ENCODE measurements at places on chromosomes 1 and 21.

DNA sequence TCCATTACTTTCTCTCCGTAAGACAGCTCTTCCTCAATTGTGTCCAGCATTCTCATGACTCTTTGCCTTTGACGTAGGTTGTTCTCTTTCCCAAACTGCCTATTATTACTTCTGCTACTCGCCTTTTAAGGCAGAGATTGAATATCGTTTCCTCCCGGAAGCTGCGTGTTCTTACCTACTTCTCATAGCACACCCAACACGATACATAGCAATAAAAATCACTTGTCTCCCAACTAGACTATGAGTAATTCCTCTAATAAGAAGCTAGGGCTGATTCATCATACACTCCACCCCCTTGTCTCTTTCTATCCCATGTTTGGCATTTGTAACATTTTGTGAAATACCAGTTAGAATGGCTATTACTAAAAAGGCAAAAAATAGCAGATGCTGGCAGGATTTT is 55.8 kb upstream of the SGIP1 start:
- DNase-seq: no peak

- no peak for DNase-seq
Observed at GRCh38 chr1:202189001-202189790, 4.4 kb upstream of the LGR6 start.

DNA sequence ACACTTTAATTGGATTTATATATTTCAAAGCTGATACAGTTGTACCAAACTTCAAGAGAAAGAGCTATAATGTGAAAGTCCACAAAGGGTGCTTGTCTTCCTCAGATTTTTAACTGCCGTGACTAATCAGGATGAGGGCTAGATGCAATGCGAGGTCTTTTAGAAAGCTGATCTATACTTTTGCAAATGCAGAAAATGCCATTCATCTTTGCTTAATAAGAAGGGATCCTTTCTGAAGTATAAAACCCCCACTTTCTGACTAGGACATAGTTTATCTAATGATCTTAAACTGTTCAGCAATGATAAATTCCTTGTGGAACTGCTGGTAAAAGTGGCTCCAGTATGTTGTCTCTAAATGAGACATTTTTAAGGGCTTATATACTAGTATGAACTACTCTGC is 102.7 kb upstream of the NGF start:
- no peak for DNase-seq

DNA sequence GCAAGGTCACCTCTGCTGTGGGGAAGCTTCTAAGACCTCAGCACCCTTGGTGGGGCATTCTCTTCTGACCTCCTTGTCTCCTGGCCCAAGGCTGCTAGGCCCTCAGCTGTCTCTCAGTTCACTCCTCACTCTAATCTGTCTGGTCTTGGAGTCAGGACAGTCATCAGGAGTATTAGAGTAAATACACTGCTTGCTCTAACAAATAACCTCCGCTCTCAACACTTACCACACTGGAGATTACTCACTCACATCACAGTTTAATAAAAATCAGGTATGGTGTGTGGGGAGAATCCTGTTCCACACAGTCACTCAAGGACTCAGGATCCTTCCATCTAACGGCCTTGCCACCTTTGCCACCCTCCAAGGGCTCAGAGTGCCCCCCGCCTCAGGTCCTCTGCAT is 26.6 kb upstream of the TMEM61 start:
- no peak for DNase-seq

GRCh38 chr1:70745199-70745598 is 302.4 kb downstream of the PTGER3 start:
- no peak for DNase-seq

GRCh38 chr1:9909234-9910046 is 629 bp downstream of the CTNNBIP1 start:
- DNase-seq: no peak

DNA sequence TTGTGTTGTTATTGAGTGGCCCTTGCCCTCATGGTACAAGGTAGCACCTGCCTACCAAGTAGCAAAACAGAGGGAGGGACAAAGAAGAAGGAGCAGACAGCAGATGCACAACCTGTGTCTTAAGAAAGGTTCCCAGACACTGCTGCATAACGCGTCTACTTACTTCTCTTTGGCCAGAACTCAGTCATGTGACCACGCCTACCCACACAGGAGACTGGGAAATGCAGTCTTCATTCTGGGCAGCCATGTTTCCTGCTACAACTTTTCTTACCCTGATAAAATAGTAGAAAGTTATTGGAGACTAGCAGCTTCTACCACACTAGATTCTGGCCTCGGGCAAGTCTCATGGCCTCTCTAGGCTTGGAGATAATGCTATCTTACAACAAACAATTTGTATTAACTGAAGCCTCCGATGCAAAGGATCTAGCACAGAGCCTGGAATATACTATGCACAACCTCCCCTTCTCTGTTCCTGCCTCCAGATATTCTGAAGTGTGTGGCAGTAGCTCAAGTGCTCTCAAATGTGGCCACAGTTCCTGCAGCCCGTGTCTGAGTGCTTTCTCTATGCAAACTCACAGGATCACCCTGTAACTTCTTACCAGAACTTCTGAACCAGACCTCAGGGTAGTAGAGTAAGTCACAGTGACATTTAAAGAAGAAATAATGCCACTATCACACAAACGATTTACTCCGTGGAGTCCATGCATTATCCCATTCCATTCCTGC is 34.1 kb upstream of the BTG2 start:
- no peak for DNase-seq

GRCh38 chr1:11767922-11768704 is 6.1 kb downstream of the C1orf167 start:
- DNase-seq: no peak

GRCh38 chr1:154391086-154391770 is 13.9 kb upstream of the IL6R start:
- no peak for DNase-seq

DNA sequence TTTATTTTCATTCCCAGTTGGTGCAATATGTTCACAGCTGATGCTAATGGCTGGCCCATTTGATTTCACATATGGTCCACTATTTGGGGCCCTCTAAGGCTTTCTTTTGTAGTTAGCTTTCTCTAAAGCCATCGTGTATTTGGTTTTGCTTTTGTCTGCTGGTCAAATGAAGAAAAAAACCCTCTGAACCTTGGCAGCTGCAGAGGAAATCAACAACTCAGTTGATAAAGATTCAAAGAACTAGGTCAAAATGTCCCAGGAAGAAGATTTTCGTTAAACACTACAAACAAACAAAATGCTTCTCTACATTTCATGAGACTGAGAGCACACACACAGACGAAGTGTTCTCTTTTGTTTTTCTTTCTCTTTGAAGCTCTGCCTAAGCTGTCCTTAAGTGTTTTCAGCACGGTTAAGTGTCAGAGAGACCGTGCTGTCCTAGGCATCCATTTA is 655.0 kb downstream of the RWDD3 start:
- DNase-seq: no peak

- DNase-seq: no peak
Observed at GRCh38 chr21:38902608-38903445, 97.1 kb downstream of the ETS2 start.

Data from brain pericyte (primary cell).